ENCODE measurements at places on chromosomes 1 and 21. TPM values are rescaled to one million over a fixed set of nuclear protein-coding genes. Genes with fewer than 3 reads are reported as not detected.

DNA sequence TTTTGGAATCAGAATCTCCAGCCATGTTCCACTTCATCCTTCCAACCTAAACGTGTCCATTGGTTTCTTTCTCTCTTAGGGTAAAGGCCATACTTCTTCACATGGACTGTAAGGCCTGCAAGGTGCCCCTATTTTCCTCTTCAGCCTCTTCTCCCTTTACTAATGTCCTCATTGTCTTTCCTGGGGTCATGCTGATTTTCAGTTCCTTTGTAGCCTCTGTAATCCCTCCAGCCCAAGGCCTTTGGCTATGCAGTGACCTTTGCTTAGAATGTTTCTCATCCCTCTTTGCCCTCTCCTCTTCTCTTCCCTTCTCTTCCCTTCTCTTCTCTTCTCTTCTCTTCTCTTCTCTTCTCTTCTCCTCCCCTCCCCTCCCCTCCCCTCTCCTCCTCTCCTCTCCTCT, 112.5 kb downstream of the SPATA46 start:
- no peak for DNase-seq

DNA sequence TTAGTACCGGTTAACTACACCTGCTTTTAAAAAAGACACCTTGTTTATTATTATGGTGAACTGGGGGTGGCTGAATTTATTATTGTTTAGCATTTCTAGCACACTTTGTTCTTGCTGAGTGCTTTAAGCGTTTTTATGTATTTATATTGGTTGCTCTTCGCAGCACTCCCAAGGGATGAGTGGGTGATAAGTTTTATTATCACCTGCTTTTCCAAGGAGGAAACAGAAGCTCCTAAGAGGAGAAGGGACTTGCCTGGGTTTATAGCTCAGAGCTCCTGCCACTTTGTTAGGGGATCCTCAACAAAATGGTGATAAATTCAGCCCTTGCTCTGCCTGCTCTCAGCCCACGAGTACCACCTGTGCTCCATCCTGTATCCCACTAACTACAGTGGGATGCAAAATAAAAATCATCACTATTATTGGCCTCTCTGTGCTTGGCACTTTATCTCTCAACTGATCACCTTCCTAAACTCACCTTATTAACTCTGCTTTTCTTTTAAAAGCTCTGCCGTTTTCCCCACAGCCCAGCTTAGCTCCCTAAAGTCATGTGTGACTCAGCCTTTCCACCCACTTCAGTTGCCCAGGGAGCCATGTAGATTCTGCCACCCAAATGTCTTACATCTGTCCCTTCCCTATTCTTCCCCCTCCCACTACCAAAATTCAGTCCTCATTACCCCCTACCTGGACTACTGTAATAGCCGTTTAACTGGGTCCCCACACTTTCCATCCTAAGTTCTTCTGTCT, 44.5 kb downstream of the BCL9 start:
- DNase-seq, result no peak

- DNase-seq, result no peak
Measured at GRCh38 chr1:34590211-34590623, 164.6 kb upstream of the GJB5 start.

DNA sequence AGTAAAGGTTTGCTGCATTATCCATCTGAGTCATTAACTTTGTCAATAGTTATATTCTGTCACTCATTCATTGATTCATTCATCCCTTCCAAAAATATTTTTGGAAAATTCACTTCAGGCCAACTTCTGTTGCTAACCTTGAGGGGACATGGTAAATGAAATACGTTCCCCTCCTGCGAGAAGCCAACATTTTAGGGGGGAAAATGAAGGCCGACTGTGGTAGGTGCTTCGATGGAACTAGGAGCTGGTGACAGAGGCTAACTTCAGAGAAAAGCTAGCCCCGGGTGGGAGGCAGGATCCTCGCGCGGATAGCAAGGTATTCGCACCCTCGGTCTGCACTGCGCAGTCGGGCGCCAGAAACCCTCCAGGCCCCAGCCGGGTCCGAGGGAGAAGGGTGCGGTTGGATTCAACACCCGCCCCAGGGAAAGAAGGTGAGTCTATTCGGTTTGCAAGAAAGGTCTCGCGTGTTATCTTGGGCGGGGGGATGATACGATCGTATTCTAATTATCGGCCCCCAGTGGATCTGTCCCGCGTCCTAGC, 646 bp upstream of the RRP15 start:
- DNase-seq, result no peak

DNA sequence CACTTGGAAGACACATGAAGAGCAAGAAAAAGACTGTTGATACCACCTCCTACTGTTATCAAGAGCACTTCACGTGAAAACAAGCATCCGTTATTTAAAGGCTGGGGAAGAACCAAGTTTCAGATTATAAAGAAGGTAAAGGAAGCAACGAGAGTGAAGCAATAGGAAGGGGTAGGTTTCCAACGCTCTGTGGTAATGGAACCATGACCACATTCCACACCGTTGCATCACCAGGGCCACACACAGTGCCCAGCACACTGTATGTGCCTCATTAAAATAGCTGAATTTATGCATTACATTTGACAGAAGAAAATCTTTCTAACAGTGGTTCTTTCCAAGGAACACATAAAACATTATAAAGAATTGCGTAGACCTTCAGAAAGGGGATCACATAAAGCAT, 435.8 kb downstream of the MRPL39 start:
- DNase-seq, result no peak

The MTF1 gene
- 9.3 TPM for total RNA-seq

DNA sequence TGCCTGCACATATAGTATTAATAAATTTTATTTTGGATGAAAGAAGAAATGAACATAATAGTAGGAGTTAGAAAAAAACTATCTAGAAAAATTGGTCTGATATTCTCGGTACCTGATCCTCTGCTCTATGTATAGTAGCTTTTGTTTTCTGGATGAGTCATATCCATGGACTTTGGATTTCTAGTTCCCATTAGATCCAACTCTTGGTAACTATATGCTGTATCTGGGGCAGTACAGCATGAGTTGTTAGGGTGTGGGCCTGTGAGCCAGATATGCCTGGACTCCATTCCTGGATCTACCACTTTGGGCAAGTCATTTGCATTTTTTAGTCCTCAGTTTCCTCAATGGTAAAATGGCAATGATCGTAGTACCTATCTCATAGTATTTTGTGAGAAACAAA, 372.2 kb upstream of the PKN2 start:
- no peak for DNase-seq

GRCh38 chr1:56387071-56387740, 192.2 kb downstream of the PLPP3 start:
- no peak for DNase-seq

The OPRD1 gene
- 2.2 TPM for total RNA-seq

DNA sequence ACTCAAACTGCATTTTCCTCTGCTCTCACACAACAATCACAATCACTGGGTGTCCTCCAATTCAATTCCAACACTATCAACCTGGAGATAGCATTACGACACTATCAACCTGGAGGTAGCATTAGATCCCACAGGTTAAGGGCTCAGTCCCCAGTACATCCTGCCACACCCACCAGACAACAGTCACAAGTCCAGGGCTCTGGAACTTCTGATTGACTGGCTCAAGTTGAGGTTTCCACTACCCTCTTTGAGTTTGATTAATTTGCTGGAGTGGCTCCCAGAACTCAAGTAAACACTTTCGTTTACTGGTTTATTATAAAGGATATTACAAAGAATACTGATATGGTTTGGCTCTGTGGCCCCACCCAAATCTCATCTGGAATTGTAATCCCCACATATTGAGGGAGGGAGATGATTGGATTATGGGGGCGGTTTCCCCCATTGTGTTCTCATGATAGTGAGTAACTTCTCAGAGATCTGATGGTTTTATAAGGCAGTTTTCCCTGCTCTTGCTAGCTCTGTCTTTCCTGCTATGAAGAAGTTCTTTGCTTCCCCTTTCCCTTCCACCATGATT, 49.6 kb upstream of the ARHGAP29 start:
- no peak for DNase-seq

DNA sequence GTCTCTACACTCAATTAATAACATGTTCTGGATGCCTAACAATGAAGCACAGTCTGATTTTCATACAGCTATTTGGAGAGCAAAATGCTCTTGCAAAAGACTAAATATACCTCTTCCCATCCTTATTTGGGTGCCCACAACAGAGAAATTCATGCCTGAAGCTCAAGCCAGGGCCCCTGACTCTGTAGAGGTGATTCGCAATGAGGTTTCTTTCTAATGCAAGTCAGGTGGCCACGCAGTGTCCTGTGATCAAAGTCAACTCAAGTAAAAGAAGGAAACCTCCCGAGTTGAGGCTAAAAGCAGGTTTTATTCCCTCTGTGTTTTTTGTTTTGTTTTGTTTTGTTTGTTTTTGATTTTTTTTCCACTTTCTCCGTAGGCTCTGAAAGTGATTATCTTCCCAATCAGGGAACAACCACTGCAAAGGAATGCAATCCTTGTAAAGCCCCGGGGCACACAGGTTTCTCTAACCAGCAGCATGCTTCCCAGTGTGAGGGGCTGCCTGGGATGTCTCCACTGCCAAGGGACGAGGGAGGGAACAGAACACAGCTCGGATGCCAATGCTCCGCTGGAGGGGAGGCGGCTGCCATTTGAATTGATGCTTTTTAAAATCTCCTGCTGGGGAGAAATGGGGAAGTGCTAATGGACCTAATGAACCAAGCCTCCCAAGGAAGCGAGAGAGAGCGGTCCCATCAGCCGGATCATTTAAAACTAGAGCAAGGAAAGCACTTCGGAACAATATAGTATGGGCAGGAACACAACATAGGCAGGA, 73.8 kb upstream of the SSX2IP start:
- no peak for DNase-seq

The CLDN8 gene
- 8.8 TPM for total RNA-seq

The IVL gene
- total RNA-seq, result 169 TPM

- no peak for DNase-seq
Measured at GRCh38 chr1:100394285-100394684, 42.0 kb downstream of the CDC14A start.

DNA sequence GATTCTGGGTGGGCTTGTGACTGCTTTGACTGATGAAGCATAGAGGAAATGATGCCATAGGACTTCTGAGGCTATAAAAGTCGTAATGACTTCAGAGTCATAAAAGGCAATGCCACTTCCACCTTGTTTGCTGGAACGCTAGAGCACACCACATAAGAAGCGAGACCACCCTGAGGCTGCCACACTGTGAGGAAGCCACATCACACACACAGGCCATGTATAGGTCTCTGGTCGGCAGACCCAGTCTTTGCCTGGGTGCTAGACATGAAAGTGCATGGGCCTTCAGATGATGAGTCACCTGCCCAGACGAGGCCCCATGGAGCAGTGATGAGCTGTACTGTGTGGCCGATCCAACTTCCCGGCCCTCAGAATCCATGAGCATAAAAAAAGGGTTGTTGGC, 14.2 kb upstream of the KANK4 start:
- DNase-seq, result no peak

The CRYAA gene
- not detected for total RNA-seq

DNA sequence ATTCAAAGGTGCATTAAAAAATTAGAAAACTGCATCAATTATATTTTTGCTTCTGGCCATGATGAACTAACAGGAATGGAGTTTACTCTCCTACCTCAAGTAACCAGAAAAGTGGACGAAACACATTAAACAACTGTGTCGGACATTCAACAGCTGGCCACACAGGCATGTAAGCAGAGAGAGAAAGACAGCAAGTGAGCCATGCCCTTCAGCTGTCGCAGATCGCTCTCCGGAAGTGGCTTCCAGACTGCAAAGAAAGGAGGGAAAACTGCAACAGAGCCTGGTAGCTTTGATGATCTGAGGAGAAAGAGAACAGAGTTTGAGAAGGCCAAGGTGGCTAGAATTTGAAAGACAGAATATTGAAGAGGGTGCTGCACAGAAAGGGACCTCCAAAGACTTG, 557.2 kb downstream of the MATN1 start:
- no peak for DNase-seq

DNA sequence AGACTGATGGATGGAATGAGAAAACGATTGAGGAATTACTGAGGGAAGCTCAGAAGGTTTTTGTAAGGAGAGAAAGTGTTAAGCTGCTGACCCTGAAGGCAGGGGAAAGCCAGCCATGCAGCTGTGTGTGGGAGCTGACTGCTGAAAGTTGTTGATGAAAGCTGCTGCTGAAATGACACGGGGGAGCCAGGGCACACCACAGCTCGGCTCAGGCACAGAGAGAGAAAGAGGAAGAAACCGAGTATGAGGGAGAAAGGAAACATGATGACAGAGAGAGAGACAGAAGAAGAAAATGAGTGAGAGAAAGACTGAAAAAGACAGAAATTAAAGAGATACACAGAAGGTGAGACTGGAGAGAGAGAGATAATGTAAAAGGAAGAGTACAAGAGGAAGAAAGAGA, 115.5 kb downstream of the LRRC53 start:
- DNase-seq, result no peak

DNA sequence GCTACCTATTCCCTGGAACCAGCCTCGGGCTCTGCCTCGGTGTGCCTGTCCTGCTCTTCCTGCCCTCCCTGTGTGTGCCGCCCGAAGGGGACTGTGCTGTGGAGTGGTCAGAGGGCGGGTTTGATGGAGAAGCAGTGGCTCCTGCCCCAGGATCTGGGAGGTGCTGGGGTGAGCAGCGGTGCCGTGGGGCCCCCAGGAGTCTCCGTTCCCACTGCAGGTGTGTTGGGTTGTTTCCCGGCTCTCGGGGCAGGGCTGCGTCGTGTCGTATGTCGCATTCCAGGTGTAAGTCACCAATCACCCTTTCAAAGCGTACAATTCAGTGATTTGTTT, 32.6 kb upstream of the TTC34 start:
- no peak for DNase-seq

The GOLPH3L gene
- total RNA-seq, result 21.9 TPM

- DNase-seq, result no peak
Measured at GRCh38 chr1:170741678-170742077, 77.7 kb downstream of the PRRX1 start.

GRCh38 chr1:41773144-41773591, 145.6 kb downstream of the HIVEP3 start:
- DNase-seq, result no peak

DNA sequence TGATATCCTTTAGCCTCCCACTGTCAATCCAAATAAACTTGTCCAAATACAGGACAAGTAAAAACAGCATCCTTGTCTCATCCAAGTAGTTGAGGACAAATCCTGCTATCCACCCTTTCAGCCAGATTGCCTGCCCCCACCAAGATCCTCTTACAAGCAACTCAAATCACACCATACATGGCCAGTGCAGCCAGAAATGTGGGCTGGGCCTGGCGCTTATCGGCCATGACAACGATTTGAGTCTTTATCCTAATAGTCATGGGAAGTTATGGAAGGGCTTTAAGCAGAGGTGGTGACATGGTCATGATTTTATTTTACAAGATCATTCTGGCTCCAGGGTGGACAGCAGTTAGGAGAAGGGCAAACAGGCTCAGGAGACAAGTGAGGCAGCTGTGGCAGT, 6.3 kb downstream of the GPA33 start:
- DNase-seq, result no peak

The FCRLA gene
- total RNA-seq, result not detected

The PLA2G2A gene
- 515 TPM for total RNA-seq

- no peak for DNase-seq
Measured at GRCh38 chr1:8822373-8823294, 5.2 kb upstream of the RERE start.

- DNase-seq, result no peak
Measured at GRCh38 chr1:52707927-52708655, 9.9 kb upstream of the COA7 start.

DNA sequence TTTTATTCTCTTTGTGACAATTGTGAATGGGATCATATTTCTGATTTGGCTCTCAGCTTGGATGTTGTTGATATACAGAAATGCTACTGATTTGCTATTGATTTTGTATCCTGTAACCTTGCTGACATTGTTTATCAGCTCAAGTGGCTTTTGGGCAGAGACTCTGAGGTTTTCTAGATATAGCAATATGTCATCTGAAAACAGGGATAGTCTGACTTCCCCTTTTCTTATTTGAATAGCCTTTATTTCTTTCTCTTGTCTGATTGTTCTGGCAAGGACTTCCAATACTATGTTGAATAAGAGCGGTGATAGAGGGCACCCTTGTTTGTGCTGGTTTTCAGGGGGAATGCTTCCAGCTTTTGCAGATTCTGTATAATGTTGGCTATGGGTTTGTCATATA, 150.8 kb downstream of the FASLG start:
- DNase-seq, result no peak
